ENCODE measurements at places on chromosomes 16 and 17.

DNA sequence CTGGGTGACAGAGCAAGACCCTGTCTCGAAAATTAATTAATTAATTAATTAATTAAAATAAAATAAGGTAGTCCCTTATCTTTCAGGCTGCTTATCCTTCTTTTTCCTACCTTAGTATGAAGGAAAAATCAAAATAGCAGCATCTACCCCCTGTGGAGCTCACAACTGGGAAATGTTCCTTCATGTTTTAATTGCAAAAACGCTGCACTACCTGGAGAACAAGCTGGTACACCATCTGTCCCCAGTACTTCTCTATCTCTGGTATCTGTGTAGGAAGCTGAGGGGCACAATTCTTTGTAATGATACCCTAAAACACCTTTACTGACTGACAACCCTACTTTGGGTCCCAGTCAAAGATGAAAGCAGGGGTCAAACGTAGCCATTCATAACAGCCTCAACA, 55.1 kb upstream of the MNT start:
- DNase-seq: no peak

DNA sequence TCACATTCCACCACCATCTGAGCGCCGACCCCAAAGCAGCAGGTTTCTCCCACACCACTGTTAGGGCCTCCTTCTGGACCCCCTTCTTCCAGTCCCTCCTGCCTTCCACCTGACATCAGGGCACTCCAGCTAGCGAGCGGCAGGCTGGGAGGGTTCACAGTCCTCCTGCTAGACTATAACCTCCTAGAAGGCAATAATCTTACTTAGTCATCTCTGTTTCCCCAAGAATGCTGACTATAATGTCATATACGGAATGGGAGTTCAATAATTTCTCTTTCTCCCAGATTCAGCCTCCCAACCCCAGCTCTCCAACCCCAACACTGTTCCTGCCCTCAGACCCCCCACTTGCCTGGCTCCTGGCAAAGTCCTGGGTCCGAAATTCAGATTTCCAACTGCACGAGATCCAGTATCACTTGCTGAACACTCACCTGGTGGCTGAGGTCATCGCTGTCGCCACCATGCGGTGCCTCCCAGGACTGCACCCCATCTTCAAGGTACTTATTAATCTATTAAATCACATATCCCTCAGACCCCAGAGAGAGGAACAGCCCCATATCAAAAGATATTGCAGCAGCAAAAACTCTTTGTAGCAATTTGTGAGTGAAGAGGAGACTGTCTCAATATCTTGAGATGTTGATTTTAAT, 5.6 kb downstream of the ALOX12 start:
- peak; percentile 61 for DNase-seq

DNA sequence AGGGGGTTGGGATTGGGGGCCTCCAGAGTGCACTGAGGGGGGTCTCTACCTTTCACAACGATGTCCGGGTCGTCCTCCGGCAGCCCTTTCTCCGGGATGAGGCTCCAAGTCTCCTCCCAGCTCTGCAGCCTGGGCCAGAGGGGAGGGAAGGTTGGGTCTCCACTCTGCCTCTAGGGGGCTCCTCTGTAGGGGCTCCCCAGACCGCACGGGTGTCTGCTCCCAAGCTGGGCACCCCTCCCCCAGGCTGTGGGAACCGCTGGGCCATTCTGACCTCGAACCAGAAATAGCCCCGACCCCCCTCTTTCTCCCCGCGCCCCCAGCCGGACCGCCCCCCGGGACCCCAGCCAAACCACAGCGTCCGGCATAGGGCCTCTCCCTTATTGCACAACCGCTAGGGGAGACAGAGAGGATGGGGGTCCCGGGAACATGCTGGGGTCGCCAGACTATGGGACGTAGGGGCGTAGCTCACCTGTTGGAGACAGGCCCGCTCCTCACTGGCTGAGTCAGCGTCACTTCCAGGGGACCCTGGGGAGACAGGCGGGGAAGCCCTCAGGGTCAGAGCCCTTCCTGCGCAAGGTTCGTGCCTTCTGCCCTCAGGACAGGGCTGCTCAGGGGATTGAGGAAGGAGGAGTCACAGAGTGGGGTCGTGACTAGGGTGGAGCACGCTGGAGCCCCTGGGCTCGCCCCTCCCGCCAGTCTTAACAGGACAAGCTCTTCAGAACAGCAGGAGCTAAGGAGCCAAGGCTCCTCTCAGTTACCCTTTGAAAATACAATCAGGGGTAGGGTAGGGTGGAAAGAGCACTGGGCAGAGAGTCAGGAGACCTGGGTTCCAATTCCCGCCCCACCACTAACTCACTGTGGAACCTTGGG, 2.7 kb downstream of the PLEKHH3 start:
- no peak for DNase-seq

DNA sequence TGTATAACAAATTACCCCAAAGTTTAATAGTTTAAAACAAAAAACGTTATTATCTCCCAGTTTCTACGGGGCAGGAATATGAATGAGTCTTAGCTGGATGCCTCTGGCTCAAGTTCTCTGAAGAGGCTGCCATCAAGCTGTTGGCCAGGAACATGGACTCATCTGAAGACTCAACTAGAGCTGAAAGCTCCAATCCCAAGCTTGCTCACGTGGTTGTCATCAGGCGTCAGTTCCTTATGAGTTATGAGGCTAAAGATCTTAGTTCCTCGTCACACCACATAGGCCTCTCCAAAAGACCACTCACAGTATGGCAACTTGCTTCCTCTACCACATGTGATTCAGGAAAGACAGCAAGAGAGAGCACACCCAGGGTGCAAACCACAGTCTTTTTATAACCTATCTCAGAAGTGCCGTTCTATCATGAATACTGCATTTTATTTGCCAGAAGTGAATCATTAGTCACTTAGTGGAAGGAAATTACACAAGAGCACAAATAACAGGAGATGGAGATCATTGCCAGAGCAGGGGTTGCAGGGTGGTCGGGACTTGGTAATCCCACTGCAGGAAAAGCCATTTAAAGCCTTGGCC, 48.7 kb upstream of the NLK start:
- no peak for DNase-seq

DNA sequence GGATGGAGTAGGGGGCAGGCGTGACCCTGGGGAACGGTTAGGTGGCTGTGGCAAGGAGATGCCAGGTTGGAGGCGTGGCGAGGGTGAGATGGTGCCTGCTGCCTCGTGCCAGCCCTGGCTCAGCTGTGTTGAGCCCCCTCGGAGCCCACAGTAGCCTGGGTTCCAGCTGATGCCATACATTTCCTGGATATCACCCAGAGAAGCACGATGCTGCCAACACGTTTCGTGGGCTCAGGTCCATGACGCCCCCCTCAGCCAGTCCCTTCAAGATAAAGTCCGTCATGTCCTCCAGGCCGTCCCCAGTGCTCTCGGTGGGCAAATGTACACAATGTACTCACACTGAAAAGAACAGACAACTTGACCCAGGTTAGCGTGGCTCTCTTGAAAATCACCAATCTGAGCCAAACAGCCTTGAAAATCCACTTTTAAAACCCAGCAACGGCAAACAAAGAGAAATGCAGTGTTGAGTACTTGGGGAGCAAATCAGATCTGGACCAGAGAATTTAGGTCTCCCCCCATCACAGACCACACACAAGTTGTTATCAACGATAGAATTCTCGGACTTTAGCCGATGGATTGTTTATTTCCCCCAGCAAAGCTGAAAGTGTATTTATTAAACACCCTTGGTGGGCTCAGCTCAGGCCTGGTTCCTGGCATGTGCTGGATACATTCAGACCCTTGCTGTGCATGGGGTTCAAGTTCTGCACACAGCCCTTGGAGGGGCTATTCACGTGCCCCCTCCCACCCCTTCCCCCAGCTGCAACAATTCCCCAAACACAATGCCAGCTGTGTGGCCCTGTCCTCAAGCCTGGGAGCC, 102.8 kb upstream of the PLCG2 start:
- DNase-seq: no peak

- no peak for DNase-seq
Observed at GRCh38 chr16:66152823-66153393, 213.6 kb upstream of the CDH5 start.

DNA sequence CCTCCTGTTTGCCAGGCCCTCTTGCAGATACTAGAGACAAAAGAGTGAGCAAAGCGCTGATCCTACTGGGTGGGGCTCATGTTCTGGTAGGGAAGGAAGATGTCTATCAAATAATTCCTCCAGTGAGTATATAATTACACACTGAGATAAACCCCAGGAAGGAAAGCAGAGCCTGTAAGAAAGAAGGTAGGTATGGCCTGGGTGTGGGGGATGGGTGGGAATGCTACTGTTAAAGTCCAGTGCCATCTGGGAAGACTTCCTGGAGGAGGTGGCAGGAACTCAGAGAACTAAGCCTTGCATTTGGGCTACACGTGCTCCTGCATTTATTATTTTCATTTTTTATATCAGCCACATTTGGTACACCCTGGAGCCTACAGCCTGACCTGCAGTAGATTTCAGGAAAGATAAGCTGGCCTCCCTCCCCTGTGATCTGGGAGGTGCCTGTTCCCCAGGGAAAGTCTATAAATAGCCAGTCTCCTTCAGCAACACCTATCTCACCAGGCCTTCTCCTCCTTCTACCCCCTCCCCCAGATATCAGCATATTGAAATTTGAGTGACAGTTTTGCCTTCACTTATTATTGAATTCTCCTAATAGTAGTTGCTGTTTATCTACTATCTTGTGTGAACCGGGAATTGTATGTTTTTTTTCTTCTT, 11.5 kb downstream of the ATP2C2 start:
- no peak for DNase-seq

GRCh38 chr17:1137465-1137894, 42.3 kb downstream of the ABR start:
- DNase-seq: no peak
